HT1080 (cell line): ENCODE measurements at places on chromosomes 1 and 21. TPM values are rescaled to one million over a fixed set of nuclear protein-coding genes. Genes with fewer than 3 reads are reported as not detected.

The MYOC gene
- total RNA-seq: not detected in 2 replicates

The SLAMF6 gene
- not detected in 2 replicates for total RNA-seq

GRCh38 chr1:221806984-221807383 lies 65.1 kb upstream of the DUSP10 start:
- no peak for DNase-seq

GRCh38 chr1:30929944-30930525 lies 21.5 kb upstream of the SDC3 start:
- no peak for DNase-seq
